ENCODE measurements at places on chromosomes 16 and 17.

- no peak for DNase-seq
Measured at GRCh38 chr17:48037036-48037837, at the start of gene COPZ2. Gene COPZ2 (minus strand): TSS chr17:48037797. CDS start chr17:48037777, 20 bp downstream.

GRCh38 chr16:78543023-78543422 is 443.6 kb downstream of the WWOX start:
- DNase-seq = no peak

DNA sequence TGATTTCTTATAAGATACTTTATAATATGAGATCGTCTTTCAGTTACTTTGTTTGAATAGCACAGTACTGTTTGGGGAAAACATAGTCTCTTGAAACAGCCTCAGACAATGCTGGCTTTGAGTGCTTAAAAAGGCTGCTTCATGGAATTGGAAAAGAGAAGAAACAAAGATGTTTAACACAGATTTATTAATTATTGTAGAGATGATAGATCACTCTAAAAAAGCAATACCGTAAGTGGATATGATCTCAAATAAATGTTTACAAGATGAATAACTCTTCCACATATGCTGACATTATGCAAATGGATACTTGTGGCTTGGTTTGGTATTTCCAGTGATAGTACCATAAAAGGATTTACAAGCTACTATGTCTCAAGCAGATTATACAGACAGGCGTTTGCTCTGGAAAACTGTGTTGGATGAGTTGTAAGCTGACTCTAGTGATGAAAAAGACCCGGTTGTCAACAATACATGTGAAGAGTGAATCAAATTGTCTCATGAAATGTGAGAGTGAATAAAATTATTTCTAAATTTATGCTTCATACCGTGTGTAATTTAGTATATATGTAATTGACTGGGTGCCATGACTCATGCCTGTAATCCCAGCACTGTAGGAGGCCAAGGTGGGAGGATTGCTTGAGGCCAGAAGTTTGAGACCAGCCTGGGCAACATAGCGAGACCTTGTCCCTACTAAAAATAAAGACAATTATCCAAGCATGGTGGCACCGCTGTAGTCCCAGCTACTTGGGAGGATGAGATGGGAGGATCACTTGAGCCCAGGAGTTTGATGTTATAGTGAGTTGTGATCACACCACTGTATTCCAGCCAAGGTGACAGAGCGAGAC is 105.4 kb downstream of the FTO start:
- DNase-seq = no peak

GRCh38 chr17:76106703-76107102 is 3.1 kb upstream of the EXOC7 start:
- no peak for DNase-seq

- DNase-seq = no peak
Measured at GRCh38 chr17:63124536-63124935, 158.5 kb downstream of the TANC2 start.

DNA sequence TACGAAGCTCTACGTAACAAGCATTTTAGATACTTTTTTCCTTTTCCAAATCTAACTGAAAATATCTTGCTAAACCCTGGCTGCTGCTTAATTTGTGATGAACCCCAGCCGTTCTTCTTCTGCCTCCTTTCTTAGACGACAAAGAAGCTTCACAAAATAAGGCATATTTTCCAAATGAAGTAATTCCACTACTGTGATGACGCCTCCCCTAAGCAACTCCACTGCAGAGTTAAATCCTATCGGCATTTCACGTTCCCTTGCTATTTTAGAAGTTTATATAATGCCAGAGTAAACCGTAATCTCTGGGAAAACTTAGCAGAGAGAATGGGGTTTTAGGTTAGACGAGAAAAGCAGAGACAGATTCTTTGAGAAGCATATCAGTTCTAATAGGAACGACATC is 683.1 kb upstream of the SALL1 start:
- no peak for DNase-seq

- DNase-seq = no peak
Measured at GRCh38 chr17:29148790-29149430, 31.3 kb downstream of the MYO18A start.

DNA sequence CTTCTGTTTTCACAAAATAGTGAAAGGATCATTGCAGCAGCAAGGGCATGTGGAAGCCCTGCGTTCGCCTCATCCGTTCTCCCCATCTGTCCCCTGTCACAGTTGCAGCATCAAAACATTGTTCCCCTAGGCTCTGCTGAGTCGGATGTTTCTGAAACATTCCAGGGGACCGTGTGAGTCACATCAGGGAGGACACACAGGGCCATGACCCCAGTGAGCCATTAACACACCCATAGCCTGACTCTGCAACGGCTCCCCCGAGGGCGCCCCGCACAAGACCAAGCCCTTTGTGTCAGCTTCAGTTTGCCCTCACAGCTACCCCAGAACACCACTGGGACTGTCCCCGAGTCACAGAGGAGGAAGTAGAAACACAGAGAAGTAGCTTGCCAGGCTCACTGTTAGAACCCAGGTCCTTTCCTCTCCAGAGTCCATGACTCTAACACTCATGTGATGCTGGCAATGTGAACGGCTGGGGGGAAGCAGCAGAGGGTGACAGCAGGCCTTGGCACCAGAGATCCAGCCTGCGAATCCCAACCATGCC is 63.3 kb upstream of the HSBP1 start:
- DNase-seq = no peak

GRCh38 chr17:45230787-45231480 is 9.2 kb downstream of the FMNL1 start:
- no peak for DNase-seq

DNA sequence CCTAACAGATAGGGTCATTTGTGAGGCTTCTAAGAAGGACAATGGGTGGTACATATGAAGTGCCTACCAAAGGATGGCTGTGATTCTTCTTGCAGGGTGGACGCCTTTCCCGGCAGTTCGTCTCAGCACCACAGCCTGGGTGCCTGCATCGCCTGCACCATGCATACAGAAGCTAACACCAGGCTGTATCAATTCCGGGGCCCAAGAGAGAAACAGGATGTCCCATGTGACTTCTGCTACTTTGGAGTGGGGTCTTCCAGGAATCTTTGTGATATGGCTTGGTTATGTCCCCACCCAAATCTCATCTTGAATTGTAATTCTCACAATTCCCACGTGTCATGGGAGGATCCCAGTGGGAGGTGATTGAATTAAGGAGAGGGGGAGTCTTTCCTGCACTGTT is 251.6 kb upstream of the TNRC6C start:
- no peak for DNase-seq

- DNase-seq = no peak
Measured at GRCh38 chr17:1754430-1755112, 7.3 kb upstream of the SERPINF1 start.

GRCh38 chr16:56102183-56102686 is 89.1 kb upstream of the GNAO1 start:
- DNase-seq = no peak

DNA sequence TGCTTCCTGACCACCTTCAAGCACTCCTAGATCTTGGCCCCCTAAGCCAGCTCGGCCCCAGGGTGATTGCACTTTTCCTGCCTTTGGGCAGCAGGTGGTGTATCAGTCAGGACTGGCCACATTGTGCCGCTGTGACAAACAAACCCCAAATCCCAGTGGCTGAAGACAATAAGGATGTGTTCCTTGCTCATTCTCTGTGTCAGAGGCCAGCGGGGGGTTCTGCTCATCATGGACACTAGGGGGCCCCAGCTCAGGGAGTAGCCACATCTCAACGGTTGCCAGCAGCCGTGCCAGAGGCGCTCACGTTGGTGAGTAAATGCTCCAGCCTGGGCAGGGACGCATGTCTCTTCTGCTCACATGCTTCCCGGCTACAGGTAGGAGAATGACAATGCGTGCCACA is 60.4 kb downstream of the ZDHHC7 start:
- DNase-seq = no peak

DNA sequence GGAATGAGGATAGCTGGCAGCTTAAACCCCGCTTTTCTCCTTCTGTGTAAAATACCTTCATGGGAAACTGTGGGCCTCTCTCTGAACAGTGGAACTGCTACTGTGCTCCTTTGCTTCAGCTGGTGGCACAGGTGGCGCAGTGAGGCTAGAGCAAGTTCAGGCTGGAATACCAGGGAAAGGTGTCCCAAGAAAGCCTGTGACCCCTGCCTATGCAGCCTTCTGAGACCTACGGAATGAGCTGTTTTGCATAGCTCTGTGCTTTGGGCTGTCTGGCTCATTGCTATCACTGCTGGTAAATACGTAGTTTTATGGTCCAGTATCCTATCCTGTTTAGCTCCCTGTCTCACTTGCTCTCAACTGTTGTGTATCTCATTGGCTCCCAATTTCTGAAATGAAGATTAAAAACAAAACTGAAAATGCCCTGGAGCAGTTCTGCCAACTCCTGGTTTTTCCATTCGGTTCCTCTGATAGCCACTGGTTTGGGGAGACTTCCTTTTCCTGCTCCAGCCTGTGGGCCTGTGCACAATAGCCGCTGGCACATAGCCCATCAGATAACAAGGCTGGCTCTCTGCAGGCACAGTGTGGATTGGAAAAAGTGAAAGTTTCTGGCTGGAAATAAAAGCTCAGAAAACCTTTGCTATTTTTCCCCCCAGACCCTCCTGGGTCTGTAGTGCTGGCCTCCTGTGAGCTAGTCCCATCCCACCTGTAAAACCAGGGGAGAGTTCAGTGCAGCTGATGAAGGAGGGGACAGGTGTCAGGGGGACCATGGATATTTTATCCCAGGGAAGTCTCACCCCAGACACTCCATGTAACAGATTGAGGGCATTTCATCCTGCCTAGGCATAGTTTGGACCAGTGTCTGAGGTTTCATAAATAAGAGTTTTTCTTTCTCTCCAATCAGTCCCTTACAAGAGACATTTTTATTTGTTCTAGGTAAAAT is 24.0 kb downstream of the LIMD2 start:
- DNase-seq = no peak

DNA sequence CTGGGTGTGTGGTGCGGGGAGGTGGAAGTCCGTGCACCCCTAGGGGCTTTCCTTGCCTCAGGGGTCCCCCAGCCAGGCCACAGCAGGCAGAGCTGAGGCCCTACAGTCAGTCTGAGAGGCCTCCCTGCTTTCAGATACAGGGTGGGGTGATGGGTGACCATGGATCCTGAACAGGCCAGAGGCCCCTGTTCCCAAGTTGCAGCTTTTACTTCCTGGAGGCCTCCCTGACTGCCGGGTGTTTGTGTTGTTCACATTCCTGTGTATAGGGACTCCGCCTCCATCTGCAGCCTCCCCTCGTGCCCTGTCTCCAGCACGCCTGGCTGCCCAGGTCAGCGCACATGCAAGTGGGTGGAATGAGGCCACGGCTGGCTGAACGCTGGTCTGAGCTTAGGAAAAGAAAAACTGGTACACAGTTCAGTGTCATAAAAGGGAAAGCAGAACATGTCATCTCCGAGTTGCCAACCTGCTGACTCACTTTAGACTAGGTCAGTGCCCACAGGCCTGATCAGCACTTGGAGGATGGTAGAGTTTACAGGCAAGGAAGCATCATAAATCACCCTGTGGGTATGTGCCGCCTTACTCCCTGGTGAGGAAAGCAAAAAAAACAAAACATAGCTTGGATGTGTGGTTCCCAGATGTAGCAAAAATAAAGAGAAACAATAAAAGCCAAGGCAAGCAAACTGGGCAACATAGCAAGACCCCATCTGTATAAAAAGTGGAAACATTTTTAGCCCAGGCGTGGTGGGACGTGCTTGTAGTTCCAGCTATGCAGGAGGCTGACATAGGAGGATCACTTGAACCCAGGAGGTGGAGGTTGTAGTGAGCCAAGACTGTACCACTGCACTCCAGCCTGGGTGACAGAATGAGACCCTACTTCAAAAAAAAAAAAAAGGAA is 6.2 kb upstream of the SLC7A6 start:
- no peak for DNase-seq

DNA sequence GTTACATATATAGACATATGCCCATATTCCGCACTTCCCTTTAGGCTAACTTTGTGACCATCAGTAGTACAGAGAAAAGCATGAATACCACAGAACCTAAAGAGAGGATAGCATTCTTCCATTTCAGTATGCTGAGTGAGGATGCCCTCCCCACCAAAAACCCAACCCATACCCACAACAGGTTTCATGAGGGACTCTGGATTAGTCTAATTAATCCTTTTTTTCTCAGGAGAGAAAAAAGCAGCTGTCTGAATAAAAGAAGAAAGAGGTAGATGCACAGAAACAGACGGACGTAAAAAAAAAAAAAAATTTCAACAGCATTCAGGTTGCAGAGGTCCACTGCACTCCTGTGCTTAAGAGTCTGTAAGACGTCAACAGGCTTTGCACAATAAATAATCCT is 6.7 kb downstream of the MMD start:
- DNase-seq = no peak

GRCh38 chr16:366476-366875 is 3.9 kb downstream of the MRPL28 start:
- DNase-seq = no peak

- no peak for DNase-seq
Measured at GRCh38 chr16:57156351-57156703, 29.5 kb downstream of the PSME3IP1 start.

DNA sequence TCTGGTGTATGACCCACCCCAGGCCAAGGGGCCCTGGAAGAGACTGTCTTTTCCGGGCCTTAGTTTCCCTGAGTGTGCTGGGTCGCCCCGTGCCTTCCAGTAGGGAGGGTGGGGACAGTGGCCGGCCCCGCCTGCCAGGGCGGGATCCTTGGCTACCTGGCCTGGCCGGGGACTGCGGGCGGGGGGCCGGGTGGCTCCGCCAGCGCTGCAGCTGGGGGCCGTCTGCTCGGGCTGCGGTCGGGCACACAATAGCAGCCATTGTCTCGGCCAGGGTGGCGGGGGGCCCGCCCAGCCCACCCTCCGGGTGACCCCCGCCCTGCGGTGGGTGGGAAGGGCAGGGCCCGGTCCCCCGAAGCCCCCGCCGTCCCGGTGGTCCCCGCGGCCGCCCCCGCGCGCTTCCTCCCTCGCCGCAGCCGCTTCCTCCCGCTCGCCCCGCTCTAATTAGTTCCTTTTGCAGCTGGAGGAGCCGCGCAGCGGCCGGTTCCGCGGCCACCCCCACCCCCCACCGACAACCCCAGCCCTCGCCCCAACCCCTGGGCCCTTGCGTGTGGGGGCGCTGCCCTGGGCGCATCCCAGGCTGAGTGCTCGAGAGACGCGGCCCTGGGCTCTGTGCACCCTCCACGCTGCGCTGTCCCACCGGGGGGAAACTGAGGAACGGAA is 11.6 kb downstream of the GLIS2 start:
- DNase-seq = no peak

- no peak for DNase-seq
Measured at GRCh38 chr16:27951489-27952120, 111.9 kb downstream of the GSG1L start.

DNA sequence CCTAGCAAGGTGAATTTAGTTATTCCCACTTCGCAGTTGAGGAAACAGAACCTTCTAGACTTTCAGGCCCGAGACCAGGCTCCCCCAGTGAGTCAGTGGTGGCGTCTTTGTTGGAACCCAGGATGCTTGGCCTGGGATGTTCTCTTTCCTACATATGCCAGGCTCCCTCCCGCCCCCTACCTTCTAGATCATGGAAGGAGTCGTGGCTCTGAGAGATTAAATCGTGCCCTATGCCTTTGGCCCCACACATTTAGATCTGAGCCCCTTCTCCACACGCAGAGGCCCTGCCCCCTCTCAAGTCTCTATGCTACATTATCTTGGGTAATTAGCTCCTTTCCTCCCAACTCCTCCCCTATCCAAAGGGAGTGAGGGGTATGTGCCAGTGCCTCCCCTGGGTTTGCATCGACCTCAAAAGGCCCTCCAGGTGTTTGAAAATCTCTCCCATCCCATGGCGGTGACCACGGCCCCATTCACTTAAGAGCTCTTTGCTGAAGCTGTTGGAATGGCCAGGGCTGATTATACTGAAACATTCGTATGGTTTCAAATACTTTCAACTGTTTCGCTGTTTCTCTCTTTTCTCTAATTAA is 3.0 kb downstream of the NGFR start:
- no peak for DNase-seq
